ENCODE measurements at places on chromosomes 16 and 17.

DNA sequence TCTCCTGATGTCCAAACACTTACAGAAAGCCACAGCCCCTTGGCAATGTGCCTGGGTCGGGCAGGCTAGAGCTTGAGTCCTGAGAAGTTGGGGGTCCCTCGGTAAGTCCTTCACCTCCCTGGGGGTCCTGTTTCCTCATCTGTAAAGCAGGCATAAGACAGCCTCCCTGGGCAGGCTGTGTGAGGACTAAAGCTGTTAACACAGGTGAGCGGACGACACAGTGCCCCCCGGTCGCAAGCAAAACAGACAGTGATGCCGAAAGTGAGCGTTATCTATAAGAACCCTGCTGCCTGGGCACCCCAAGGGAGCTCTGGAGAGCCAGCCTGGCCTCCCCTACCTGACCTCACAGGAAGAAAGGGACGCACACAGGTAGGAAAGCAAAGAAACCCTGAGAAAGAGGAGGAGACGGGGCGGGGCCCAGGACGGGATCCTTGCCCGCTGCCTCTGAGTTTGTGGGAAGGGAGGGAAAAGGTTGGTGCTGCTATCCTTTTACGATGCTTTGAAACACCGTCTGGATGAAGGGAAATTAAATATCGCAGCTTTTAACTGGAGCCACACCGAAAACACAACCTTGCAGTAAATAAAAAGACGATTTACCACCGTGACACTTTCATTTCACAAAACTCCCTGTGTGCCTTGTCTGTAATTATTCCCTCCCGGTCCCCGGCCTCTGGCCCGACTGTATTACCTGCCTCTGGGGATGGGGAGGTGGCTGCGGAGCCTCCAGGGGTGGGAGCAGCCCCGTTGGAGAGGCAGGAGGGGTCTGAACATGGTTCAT lies 67.1 kb downstream of the ENGASE start:
- DNase-seq, result no peak

DNA sequence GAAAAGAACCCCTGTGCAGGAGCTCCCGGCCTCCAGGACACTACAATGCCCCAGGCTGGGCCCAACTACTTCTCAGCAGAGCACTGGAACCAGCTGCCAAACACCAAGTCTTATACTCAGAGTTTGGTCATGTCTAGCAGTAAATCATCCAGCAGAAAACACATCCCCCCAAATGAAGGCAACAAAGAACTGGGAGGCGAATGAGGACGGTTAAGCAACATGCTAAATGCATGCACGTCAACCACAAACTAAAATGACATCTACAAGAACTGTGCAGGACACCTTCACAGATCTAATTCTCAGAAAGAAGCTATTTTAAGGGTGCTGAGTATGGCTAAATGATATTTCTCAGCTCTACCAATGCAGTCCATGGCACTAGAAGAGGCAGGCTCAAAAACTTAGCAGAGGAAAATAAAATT lies 7.6 kb upstream of the IRX5 start:
- no peak for DNase-seq

DNA sequence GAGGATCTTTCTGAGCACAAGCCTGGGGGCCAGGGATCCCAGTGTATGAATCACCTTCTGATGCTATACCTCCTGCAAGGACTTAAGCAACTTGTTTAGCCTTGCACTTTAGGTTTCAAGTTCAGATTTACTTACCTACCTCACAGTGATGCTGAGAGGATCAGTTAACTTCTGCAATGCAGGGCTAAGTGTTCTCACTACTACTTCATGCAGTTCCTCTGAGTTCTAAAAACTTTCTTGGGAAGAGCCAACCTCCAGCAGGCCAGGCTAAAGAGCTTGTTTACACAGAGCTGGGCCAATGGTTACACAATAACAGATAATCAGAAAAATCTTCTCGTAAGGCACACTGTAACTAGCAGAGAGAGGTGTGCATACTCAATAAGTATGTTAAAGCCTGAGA lies 13.0 kb downstream of the VEZF1 start:
- no peak for DNase-seq

- no peak for DNase-seq
Measured at GRCh38 chr16:85485379-85485778, 127.7 kb upstream of the GSE1 start.

- DNase-seq, result peak; percentile 6
Measured at GRCh38 chr17:45402916-45403315, 29.8 kb downstream of the ARHGAP27 start.

- no peak for DNase-seq
Measured at GRCh38 chr17:8801135-8801840, 2.1 kb upstream of the MFSD6L start.

- peak; percentile 73 for DNase-seq
Measured at GRCh38 chr16:29816694-29817441, 916 bp downstream of the PAGR1 start.

- no peak for DNase-seq
Measured at GRCh38 chr17:1478418-1478817, 14.1 kb downstream of the MYO1C start.

GRCh38 chr16:9818702-9819101 lies 363.5 kb downstream of the GRIN2A start:
- DNase-seq, result no peak

DNA sequence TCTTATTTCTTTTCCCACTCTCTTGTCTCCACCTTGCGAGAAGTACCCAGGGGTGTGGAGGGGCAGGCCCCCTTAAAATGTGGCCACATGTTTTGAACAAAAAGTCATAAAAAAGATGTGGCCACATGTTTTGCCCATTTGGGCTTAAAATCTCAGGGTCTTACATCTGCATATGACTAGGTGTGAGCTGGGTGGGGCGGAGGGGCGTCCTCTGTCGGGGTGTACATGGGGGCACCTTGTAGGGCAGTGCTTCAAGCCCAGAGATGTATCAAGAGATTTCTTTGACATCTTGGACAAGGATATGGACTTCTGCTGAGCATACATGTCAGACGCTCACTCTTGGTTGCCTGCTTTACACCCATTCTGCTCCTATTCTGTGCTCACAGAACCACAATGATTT lies 13.0 kb upstream of the SLC47A1 start:
- DNase-seq, result no peak

- DNase-seq, result no peak
Measured at GRCh38 chr17:77804796-77805426, 153.6 kb upstream of the TNRC6C start.

GRCh38 chr17:55818451-55819375 lies 67.9 kb downstream of the PCTP start:
- no peak for DNase-seq

- peak; percentile 27 for DNase-seq
Measured at GRCh38 chr17:75090871-75091854, 3.4 kb downstream of the SLC16A5 start.

DNA sequence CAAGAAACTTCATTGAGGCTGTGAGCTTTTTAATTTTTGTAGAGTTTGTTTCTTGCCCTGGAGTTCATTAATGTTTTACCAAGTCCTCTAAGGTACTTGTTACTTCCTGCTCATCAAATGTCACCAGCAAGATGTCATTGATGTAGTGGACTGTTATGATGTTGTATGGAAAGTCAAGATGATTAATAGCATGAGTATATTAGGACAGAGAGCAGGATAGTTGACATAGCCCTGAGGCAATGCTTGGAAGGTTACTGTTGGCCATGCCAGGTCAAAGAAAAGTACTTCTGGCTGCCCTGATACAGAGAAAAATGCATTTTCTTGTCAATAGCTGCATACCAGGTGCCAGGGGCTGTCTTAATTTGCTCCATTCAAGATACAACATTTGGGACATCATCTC lies 6.7 kb downstream of the KRTAP1-5 start:
- no peak for DNase-seq

GRCh38 chr16:88923926-88924833 lies 52.8 kb downstream of the CBFA2T3 start:
- DNase-seq, result no peak

DNA sequence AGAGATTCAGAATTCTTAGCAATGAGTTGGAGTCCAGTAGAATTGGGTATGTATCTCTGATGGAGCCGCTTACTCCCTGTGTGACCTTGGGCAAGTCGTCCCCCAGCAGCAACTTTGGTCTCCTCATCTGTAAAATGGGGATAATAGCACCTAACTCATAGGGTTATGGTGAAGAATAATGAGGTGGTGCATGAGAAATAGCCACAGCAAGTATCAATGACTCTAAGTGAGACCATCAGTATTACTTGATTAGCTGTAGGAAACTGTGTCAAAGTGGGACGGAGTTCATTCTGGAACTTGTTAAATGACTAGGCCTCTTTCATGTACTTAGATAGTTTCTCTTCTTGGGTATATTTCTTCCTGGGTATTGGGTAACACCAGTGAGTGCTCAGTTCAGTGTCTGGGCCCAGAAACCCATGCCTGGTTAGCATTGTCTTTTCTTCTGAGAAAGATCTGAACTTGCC lies 6.4 kb downstream of the PRKCB start:
- no peak for DNase-seq

DNA sequence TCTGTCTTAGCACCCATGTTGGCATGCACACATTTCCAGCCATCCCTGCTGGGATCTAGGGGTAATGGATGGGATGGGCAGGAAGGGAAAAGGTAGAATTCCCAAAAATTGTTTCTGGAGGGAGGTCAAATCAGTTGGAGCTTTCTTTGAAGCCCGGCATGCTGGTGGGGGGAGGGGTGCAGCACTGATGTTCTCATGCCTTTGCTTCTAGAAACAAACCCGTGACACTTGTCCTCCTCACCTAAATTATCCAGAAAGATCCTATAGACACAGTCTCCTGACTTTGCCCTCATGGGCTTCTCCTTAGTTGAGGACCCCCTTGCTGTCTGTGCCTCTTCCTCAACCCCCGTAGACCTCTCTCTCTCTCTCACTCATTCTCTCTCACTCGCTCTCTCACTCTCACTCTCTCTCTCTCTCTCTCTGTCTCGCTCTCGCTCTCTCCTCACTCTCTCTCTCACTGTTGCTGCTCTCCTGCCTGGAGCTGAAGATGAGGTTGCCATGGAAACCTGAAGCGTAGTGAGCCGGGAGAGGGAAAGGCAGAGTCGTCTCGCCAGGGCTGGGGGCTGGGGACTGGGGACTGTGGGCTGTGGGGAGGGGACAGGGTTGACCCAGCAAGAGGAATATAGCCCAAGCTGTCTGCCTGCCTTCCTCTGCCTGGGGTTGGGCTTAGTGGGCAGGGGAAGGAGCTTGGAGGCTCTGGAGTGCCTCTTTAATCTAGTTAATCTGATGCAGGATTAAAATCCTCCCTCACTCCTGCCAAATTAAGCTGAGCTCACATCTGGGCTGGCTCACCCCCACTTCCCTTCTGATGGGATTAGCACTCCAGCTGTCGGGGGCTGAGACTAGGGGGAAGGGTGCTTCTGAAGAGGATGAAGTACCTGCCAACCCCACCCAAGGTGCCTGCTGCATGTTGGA lies 16.1 kb downstream of the LASP1 start:
- no peak for DNase-seq

- no peak for DNase-seq
Measured at GRCh38 chr17:50123649-50124349, 6.2 kb downstream of the SAMD14 start.

- DNase-seq, result no peak
Measured at GRCh38 chr16:50305441-50306061, 39.2 kb downstream of the ADCY7 start.

- DNase-seq, result peak; percentile 71
Measured at GRCh38 chr17:56833057-56833808, 487 bp downstream of the C17orf67 start.
